ENCODE measurements at places on chromosomes 13 and 19.

DNA sequence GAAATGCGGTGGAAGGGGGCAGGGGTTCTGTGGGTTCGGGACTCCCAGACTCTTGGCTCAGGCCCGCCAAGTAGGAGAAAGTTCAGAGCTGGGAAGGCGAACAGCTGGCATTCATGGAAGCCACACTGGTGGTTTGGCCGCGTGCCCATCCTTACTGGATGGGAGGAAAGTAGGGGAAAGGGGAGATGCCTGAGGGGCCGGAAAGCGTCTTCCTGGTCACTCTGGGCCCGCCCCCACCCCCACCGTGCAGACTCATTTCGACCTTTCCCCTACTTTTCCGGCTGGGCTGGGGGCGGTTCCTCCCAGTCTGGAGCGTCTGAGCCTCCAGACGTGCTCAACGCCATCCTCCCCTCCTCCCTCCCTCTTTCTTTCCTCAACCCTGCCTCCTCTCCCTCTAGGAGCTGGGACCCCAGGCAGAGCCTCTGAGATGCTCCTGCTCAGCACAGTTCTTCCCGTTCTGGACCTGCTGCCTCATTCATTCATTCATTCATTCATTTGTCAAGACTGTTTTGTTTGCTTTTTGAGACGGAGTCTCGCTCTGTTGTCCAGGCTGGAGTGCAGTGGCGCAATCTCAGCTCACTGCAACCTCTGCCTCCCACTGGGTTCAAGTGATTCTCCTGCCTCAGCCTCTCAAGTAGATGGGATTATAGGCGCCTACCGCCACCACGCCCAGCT, 3.5 kb downstream of the ANGPTL4 start:
- peak; percentile 94 for DNase-seq

GRCh38 chr19:5240011-5240410, 100.6 kb downstream of the PTPRS start:
- DNase-seq: no peak

DNA sequence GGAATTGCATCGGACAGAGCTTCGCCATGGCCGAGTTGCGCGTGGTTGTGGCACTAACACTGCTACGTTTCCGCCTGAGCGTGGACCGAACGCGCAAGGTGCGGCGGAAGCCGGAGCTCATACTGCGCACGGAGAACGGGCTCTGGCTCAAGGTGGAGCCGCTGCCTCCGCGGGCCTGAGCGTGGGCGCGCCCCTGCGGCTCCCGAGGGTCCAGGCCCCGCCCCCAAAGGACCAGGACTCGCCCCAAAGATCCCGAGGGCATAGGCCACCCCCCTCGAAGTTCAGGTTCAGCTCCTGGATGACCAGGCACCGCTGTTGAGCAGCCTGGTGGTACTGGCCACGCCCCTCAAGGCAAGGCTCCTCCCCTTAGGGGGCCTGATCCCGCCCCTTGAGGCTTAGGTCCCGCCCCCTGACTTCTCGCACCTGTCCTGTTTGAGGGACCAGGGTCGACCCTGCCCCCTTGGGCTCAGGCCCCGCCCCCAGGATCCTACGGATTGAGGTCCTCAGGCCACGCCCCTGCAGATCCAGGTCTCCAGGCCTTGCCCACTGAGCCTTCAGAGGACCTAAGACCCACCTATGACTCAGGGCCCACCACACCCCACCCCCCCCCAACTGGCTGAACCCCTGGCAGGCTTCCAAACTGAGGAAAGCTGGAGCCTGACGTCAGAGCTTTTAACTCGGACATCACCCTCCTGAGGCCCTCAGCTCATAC, 43.1 kb downstream of the CYP4F22 start:
- DNase-seq: no peak

DNA sequence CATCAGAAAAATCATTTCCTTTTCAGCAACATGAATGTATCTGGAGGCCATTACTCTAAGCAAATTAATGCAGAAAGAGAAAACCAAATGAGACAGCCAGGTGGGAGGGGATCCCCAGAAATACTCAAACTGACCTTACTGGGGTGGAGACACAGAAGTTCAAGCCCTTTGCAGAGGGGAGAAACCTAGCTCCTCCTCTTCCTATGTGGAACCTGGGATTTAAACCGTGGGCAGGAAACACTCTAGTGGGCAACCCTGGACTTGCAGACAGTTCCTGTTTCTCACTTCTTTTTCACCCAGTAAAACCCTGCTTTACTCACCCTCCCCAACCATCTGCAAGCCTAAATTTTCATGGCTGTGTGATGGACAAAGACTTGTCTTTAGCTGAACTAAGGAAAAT, 61.3 kb downstream of the SLITRK6 start:
- DNase-seq: no peak

DNA sequence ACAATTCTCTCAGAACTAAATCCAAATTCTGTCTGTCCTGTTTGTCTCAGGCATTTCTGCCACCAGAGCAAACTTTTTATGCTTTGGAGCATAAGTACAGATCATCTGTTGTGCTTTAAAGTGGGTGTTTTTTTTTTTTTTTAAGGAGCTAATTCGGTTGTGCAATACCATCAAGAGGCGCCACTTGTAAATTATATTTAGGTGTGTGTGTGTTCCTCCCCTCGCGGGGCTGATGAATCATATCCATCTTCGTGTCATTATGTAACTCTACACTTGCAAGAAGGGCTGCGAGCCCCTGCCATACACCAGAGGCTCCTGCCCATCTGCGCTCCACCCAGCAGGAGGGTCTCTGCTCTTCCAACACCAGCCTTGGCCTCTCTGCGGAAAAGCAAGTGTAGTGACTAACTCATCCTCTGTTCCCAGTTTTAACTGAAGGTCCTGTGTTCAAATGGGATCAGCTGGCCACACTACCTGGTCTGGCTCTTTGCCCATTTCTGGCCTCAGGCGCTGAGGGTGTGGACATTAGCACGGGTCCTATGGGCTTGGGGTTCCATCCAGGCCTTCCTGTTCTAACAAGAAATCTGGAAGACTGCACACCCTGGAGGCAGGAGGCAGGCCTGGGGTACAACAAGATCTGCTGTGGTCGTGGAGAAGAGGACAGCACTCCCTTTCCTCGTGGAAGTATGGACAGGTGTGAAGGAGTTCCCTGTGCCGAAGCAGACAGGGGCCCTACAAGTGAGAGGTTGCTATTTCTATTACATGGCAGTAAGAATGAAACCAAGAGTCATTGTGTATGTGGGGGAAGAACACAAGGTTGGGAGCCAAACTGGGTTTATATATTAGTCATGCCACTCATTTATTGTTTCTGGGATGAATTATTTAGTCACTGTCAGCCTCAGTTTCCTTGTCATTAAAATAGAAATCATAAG, 96.1 kb upstream of the MBNL2 start:
- DNase-seq: no peak

DNA sequence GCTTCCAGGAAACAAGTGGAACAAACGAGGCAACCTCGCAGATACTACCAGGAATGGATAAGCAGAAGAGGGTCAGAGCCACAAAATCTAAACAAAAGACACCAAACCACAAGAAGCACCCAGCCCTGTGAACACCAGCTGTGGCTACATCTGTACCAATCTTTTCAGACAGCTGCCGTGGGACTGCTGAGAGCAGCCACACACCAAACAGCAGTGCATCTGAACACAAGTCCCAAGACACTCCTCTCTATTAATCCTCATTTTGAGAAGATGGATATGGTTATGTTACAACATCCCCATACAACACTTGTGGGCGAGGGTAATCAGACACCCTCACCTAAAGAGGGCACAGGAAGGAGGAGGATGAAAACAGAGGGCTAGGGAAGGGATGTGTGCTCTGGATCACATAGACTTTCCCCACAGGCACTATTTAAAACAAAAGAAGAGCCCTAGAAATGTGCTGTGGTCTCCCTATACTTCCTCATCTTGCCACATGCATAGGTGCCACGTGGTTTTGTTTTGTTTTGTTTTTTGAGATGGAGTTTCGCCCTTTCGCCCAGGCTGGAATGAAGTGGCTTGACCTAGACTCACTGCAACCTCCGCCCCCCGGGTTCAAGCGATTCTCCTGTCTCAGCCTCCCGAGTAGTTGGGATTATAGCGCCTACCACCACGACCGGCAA, 41.6 kb upstream of the ZNF14 start:
- no peak for DNase-seq

- no peak for DNase-seq
Observed at GRCh38 chr13:113759525-113760137, 605 bp downstream of the TMEM255B start.

DNA sequence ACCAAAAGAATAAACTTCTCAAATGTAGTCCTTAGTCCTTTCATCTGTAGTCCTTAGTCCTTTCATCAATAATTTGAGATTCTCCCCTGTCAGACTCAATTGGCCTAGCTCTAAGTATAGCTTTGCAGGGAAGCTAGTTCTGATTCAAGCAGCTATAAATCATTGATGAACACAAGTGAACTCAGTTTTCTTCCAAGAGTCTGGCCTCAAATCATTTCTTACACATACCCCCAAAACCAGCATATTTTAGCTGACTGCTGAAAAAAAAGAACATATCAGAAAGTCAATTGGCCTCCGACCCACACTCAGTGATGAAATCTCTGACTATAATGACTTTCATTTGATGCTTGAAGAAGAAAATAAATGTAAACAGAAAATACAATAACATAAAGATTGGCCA, 64.9 kb downstream of the TNFSF11 start:
- peak; percentile 56 for DNase-seq

DNA sequence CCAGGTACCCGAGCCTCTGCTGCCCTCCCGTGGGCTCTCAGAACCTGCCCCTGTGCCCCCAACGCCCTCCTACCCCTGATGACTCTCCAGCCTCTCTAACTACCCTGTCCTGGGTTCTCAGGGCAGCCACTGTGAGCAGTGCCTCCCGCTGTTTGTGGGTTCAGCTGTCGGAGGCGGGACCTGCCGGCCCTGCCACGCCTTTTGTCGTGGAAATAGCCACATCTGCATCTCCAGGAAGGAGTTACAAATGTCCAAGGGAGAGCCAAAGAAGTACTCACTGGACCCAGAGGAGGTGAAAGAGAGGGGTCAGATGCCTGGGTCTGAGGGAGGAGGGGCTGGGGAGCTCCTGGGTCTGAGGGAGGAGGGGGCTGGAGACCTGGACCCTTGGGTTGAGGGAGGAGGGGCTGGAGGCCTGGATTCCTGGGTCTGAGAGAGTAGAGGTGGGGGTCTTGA, 20.0 kb downstream of the CNFN start:
- DNase-seq: no peak

DNA sequence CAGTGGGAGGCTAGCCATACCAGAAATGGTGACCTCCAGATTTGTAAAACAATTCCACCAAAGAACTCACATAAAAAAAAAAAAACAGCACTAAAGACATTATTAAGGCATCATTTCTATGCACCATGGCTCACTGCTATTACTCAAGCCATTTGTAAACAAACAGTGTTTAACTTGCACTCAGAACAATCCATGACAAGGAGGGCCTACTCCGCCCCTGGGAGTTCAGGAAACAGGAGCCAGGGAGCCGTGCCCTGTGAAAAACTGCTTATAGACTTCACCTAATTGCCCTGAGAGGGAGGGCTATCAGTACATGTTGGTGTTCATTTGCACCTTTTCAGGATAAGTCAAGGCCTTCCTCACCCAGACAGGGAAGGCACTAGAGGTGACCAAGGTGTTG, 103.2 kb downstream of the ZNF429 start:
- no peak for DNase-seq

DNA sequence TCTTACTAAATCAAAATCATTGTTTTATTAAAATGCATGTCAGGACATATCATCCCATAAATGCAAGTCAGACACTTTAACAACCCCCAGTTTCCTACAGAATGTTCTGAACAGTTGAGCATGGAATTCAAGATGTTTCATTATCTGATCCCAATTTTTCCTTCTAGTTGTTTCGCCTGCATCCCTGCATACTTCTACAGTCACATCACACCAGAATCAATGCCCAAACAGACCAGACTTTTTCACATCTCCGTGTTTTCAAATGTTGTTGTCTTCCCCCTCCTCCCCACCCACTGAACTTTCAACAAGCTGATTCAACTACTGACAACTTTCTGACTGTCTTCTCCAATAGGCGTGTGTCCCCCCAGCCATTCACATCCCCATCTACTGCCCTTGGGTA, 48.6 kb downstream of the LHFPL6 start:
- no peak for DNase-seq
